ENCODE measurements at places on chromosomes 12 and 14.

GRCh38 chr14:105021656-105022275, 883 bp upstream of the CDCA4 start:
- DNase-seq: no peak

DNA sequence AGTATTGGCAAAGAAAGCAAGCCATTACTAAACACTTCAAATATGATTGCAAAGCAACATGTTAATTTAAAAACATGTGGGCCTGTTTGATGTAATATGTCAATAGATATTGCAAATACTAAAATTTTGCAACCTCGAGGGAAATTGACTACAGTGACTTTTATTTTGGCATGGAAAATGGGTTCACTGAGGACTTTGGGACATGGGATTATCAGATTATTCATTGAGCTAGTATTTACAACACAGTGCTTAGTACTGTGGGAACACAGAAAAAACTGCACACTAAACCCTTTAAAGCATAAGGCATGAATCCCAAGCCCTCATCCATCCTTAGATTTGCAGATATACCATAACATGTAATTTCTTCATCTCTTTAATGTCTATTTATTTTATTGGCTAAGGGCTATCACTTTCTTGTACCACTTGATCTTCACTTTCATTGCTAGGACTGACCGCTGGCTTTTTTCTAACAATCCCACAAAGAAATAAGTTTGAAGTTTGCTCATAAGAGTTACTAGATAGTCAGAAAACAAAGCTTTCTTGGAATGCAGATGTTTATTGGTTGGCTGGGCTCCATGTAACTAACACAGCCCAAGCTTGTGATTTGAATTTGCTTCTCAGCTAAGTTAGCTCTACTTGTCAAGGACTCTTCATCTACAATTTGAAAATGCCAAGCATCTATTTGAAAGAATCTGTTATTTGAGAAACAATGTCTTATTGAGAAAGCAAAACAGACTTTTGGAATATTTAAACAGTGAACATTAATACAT, 48.7 kb downstream of the PPFIBP1 start:
- no peak for DNase-seq

- no peak for DNase-seq
Observed at GRCh38 chr12:105960319-105961083, 178.3 kb downstream of the NUAK1 start.

GRCh38 chr12:103840462-103840875, 565 bp downstream of the NT5DC3 start:
- DNase-seq: peak; percentile 10

DNA sequence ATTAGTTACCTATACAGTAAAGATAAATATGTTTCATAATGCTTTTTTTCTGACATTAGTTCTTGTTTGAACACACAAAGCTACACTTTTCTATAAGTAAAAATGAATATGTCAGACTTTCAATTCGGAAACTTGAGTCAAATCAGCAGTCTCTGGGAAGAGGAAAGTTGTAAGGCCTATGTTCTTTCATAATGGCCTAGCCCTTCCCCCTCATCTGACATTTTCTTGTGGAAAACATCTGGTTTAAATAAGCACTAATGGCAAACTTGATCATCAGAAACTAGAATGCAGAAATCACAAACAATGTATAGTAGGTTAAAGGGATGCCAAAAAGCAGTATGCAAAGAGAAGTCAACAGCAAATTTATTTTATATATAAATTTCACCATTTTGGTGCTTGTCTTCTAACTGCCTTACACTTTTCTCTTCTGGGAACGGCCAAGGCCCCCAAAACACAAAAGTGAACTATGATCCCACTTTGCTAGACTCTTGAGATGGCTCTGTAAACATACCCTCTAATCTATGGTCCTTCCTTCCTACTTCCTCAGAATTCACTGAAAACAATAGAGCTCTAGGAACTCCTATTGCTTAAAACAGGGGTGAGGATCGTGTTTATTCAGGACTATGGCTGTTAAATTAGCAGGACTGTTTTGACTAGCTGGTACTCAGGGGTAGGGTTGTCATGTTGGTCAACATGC, 444.1 kb downstream of the RAD51B start:
- DNase-seq: peak; percentile 75

DNA sequence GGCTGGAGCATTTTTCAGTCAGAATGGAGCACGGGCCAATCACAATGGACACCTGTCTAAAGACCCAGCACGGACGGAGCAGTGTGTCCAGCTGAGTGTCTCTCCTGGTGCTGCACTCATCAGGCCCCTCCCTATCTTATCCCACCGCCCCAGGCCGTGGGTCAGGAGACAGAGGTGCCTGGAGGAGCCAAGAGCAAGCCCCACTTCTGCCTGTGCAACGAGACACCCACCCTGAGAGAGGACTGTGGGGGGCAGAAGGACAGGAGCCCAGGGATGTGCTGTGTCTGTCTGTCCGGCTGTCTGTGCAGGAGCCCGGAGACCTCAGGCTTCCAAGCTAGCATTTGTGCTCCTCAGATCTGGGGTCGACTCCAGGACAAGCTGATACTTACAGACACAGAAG, 69.6 kb upstream of the SFSWAP start:
- DNase-seq: no peak

DNA sequence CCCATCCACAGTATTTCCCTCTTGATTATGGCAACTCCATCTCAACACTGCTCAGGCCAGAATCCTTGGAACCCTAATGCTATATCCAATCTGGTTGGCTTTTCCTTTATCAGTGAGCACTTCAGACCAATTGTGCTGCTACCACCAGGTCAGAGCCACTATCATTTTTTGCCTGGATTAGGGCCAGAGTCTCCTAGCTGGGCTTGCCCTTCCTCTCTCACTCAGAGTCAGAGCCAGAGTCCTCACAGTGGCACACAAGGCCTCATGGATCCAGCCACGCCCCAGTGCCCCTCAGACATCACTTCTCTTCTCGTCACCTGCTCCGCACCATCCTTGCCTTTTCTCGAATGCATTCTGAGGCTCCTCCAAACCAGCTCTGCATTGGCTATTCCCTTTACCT, 211.1 kb downstream of the ANO6 start:
- no peak for DNase-seq

- no peak for DNase-seq
Observed at GRCh38 chr12:62166525-62166924, 93.7 kb upstream of the USP15 start.

GRCh38 chr12:94550964-94551363, 91.3 kb upstream of the CEP83 start:
- DNase-seq: no peak

DNA sequence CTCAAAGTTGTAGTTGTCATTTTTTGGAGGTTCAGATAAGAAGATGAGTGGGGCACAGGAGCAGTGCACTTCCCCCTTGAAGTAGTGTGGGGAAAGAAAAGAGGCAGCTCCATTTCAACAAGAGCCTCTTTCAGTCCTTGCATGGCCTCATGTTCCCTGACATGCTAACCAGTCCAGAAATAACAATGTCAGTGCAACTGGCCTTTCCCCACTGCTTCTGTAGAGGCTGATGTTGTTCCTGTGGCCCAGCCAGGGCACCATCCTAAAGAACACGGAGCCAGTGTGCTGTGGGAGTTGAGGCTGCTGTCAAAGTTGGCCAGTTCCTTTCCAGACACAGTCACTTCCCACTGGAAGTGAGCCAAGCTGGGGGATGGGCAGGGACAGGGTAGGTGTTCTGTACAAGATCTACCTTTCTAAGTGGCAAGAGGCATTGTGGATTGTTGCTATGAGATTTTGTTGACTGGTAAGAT, 77.7 kb upstream of the SLC38A2 start:
- DNase-seq: no peak

GRCh38 chr12:124758266-124759220, 105.1 kb downstream of the SCARB1 start:
- DNase-seq: no peak

- DNase-seq: peak; percentile 31
Observed at GRCh38 chr14:90235179-90235976, 21.0 kb upstream of the PSMC1 start.

All from muscle of arm (tissue), 14 donors.